ENCODE measurements at places on chromosomes 5 and 9.

GRCh38 chr5:317086-317811 lies 4.3 kb upstream of the AHRR start:
- no peak for DNase-seq

GRCh38 chr9:6938447-6938846 lies 180.7 kb downstream of the KDM4C start:
- DNase-seq = no peak

GRCh38 chr9:73869264-73869663 lies 627.9 kb upstream of the RORB start:
- DNase-seq = no peak

- DNase-seq = no peak
Observed at GRCh38 chr5:175321927-175322532, 122.0 kb downstream of the DRD1 start.

GRCh38 chr9:33374190-33374589 lies 28.2 kb downstream of the AQP7 start:
- DNase-seq = no peak

Data from activated CD4-positive, CD25-positive, alpha-beta regulatory T cell (primary cell).